ENCODE measurements at places on chromosomes 2 and 18.

DNA sequence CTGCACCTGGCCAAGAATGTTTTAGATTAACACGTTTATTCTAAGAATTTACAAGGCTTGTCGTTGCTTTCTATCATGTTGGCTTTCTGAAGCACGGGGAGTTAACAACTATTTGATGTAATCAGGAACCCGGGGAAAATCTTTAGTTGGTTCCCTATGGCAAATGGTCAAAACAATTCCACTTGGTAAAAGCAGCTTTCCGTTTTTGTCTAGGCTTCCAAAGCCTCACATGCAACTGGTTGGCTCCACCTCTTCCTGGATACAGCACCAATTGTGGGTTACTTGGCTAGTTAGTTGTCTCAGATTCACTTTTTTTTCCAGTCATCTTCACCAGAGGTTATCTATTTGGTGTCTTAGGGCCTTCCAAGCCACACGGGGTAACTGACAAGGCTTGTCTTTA lies 2.8 kb downstream of the COLEC12 start:
- no peak for DNase-seq

DNA sequence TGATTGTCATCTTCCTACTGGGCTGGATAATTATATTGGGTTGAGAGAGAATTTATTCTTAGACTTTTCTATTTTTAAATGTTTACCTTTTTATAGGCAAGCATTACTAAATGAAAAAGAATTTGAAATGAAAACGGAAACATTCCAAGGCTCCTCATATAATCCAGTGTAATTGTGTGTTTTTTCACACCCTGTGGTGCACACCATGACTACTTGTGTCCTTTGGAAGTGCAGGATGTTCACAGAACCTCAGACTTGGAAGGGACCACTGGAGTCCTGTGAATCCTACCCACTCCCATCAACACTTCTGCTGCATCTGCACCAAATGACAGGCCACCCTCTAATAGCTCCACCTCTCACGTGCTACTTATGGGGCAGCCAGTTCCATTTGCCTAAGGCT lies 48.0 kb downstream of the NAT8 start:
- DNase-seq = peak; percentile 57

- DNase-seq = no peak
Measured at GRCh38 chr2:143850084-143850483, 669.8 kb downstream of the ZEB2 start.

- DNase-seq = no peak
Measured at GRCh38 chr2:20515290-20516220, 68.7 kb downstream of the RHOB start.

DNA sequence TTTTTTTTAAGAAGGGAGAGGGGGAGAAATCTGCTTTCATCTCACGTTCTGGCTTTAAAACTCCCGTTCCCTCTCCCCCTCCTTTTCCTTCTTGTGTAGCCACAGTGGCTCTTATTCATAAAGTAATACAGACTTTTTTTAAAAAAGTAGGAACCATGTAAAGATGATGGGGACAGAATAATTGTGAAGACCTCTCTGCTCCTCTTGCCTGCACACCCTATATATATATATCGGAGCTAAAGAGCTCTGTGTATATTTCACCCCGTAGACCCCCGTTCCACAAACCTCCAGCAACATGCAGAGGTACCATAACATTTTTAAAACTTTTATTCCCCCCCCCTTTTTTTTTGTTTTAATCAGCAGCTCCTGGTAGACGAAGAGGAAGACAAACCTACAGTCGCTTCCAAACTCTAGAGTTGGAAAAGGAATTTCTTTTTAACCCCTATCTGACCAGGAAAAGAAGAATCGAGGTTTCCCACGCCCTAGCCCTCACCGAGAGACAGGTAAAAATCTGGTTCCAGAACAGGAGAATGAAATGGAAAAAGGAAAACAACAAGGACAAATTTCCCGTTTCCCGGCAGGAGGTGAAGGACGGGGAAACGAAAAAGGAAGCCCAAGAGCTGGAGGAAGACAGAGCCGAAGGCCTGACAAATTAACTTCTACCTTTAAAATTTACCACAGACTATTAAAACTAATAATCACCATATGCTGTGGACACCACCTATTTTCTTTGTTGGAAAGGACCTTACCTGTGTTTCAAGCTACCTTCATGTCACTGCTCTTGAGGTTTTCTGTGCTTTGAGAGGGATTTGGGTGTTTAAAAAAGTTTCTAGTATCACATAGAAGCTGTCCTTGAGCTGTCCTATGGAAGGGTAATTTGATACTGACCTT lies 1.7 kb downstream of the HOXD8 start:
- DNase-seq = no peak

GRCh38 chr2:142668420-142668819 lies 209.0 kb upstream of the KYNU start:
- no peak for DNase-seq

DNA sequence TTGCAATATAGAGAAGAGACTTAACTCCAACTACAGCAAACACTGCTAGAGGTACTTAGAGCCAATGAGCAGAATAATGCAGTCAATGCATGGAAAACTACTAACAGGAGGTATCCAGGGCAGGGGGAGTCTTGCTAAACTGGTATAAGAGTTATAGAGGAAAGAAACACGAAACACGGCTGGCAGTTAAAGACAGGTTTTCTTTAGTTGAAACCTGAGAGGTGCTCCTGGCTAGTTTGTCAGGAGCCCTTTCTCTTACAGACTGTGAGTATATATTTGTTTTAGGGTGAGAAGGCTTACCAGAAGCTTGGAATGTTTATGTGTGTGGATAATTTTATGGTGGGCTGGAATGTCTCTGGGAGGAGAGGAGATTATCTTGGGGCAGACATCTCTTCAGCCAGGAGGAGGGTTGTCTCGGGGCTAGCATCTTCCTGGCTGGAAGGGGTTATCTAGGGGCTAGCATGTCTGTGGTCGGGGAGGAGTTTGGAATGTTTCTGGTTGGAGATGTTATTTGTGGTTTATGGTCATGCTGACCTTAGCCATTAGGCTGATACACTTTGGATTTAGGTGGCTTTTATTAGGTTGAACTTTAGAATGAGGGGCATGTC lies 1048.8 kb downstream of the DPP10 start:
- DNase-seq = no peak

- no peak for DNase-seq
Measured at GRCh38 chr18:38747153-38747552, 1181.6 kb upstream of the CELF4 start.

DNA sequence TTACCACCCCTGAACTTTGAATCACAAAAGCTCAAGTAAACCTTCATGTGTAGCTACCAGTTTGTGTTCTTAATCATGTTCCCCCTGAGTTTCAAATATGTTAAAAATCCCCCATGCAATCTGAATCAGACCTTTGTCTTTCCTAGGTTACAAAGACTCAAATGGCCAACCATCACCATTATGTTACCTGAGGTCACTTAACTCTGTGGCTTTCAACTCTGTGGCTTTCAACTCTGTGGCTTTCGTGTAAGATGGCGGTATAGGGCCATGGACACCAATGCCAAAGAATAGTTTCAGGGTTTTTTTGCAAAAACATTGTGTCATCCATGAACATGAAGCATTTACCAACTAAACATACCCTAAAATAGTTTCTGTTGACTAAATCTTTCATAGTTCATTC lies 6.7 kb downstream of the ERMN start:
- DNase-seq = no peak

DNA sequence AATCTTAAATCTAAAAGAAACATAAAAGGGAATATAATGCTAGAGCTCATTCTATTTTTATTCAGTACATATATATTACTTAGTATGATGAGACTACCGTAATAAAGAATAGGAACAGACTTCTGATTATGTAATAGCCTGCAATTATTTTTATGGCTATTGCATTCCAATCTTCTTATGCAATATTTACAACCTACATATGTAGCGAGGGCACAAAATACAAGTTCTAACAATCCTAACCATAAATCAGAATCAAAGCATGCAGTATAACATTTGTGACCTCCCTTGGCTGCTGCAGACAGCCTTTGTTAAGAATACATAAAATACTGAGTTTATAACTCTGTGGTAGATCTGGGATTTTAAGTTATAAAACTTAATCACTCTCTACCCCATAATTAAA lies 177.6 kb downstream of the BABAM2 start:
- DNase-seq = no peak

DNA sequence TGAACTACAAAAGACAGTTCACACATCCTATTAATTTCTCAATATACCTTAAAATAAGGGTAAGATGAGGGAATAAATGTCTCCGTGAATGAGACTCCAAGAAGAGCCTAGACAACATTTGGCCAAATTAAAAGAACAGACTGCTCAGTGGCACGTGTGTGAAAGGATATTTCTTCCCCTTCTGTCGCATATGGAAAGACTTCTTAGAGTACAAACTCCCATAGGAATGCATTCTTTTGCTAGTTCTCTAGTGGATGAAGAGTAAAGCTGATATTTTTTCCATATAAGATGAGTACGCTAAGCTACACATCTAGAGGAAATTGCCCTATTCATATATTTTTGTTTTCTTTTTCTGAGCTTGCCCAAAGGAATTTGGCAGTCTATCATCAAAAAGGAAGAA lies 710.0 kb upstream of the ID2 start:
- no peak for DNase-seq

GRCh38 chr2:63814114-63814513 lies 27.6 kb upstream of the UGP2 start:
- DNase-seq = no peak

DNA sequence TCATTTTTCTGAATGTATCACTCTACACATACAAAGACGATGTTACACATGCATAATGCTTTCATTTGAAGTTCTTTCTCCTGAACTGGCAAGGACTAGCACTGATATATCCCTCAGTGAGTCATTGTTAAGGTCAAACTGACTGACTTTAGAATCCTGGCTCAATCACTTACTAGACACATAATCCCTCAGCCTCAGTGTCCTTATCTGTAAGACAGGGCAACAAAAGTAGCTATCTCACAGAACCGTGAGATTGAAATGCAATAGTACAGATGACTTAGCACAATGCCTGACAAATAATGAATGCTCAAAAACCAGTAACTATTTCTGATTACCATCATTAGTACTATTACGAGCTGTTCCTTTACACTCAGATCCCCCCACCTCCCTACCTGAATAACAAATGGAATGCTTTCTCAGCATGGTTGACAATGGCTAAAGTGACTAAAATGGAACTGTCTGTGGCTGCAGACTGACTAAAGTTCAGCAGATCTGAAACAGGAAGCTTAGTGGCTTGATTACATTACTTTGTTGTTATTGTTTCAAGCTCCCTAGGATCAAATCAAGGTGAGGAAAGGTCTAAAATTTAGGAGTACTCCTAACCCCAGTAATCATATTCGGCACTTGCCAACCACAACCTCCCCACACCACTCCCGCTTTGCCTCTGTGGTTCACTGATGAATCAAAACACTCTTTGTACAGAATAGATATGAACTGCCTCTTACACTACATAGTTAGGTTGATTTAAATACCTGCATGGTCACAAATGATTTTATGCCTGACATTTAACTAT lies 35.8 kb upstream of the CACNB4 start:
- no peak for DNase-seq

DNA sequence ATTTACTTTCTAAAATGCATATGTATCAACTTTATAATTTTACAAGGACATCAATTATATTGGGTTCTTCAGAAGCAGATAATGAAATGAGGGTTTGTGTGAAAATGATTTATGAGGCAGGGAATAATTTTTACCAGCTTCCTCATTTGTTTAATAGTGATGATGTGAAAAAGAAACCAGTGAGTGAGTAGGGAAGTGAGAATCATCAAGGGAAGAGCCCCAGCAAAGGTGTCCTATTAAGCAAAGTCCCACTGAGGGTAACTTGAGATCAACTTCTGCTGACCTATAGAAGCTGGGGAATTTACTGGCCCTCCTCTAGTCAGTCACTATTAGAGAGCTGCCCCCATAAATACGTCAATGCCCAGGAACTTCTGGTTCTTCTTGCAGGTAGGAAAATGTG lies 266.8 kb upstream of the LYPD1 start:
- DNase-seq = no peak

DNA sequence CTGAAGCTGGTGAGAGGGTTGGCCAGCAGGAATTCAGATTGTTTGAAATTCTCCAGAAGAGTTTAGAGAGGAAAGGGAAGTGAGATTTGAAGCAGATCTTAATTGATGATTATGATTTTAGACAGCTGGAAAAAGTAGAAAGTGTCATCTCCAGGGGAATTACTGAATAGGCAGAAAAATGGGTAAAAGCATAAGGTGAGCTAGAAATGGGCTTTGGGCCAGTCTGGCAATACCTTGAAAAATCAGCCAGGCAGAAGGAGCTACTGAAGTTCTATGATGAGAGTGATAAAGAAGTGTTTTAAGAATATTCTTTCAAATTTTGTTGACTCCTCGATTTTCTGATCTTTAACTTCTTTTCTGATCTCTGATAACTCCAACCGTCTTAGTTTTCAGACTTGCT lies 172.9 kb upstream of the CCDC150 start:
- no peak for DNase-seq

- no peak for DNase-seq
Measured at GRCh38 chr18:65704046-65704445, 46.8 kb upstream of the CDH7 start.

DNA sequence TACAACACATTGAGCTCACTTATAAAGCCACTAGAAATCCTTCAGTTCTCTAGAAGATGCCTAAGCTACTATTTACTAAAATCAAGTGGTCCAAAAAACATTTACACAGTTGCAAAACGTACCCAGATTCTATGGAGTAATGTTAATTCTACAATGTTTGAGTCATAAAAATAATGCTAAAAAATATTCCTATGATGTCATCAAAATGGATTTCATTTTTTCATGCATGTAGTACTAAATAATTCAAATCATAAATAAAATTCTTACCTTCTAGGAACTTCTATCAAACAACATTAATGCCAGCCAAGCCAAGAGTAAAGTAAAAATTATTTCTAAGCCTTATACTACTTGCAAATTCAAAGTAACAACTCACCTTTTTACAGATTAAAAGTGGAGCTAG lies 168.9 kb upstream of the EPC2 start:
- DNase-seq = no peak

DNA sequence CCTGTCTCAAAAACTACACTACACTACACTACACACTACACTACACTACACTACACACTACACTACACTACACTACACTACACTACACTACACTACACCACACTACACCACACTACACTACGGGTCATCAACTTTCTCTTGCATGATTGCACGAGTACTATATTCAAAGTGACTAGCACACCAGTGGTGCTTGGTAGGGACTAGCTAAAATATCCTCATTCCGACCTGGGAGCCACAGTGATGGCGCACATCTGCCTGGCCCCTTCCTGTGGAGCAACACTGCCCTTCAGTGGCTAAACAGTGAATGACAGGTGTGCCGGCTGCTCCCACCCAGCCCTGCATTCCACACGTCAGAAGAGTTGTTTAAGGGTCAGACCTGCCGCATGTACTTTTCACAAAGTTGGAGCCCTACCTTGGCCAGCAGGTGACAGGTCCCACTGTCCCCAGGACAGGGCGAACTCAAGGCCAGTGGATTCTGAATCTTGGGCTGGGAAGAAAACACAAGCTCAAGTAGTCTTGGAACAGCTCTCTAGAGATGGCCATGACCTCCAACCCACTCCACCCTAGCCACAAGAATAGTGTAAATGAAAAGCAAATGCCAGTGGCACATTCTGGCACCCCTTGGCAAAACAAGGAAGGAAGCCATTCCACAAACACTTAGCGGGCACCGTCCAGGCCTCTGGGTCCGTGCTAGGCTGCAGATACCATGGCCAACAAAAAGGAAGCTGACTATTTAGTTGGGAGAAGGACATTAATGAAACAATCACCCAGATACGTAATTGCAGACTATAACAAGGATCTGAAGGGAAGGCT lies 79.7 kb upstream of the MSH2 start:
- DNase-seq = peak; percentile 94

All from esophagus muscularis mucosa (tissue), 4 donors.